Jurkat, Clone E6-1 (cell line): ENCODE measurements at places on chromosomes 4 and X.

- DNase-seq = no peak
Observed at GRCh38 chr4:87041141-87041540, 106.3 kb downstream of the AFF1 start.

DNA sequence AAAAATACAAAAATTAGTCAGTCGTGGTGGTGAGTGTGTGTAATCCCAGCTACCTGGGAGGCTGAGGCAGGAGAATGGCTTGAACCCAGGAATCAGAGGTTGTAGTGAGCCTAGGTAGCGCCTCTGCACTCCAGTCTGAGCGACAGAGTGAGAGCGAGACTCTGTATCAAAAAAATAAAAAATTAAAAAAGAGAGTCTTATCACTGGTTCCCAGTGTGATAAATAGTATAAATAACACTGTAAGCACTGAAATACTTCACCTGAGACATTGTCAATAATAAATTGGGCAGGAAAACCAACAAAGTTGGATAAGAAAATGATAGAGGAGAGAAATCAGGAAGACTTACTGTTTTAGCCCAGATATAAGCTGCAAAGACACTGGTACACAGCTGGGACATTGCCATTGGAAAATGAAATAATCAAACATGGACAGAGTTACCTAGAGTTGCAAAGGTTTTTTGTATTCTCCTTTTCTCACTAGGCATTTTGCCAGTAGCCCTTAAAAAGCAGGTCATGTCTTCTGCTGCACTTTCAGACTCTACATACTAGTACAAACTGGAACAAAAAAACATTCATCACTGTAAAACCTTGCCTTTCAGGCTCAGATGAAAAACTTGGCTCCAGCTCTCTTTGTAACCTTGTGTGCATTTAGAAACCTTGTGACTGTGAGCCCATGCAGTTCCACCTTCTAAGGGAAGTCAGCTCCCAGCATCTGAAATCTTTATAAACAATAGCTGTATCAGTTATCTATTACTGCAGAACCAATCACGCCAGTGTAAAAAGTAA, 55.0 kb upstream of the PPP1R2C start:
- DNase-seq = no peak

DNA sequence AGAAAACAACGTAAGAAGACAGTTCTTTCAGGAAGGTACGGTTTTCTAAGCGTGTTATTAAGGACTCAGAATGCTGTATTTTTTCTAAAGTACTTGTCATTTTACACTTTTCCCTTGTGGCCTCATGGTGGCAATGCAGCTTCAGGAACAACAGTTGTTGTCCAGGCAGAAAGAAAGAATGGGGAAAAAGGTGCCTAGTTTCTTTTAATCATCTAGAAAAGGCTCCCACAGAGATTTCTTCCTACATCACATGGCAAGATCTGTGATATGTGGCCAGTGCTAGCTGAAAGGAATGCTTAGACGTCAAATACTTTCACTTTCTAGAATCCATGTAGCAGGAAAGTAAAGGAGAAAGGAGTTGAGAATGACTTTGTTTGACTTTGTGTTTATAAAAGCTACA, 49.0 kb upstream of the TRAM1L1 start:
- peak; percentile 24 for DNase-seq

GRCh38 chrX:118974908-118975671, 672 bp downstream of the LONRF3 start:
- no peak for DNase-seq
